ENCODE measurements at places on chromosomes 3 and 15.

- DNase-seq: no peak
Observed at GRCh38 chr15:49692514-49693090, 71.8 kb downstream of the DTWD1 start.

DNA sequence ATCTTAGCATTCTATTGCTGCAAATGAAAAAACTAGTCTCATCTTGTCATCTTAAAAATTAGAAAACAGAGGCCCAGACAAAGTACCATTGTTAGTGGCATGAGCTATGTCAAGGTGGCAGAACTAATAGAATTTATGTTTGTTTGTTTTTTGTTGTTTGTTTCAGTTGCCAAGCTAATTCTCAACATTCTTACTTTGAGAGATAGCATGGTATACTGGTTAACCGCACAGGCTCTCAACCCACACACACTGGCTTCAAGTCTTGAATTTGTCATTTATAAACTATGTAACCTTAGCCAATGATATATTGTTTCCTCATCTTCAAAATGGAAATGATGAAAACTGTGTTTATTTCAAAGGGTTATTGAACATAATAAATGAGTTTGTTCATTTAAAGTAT, 367.6 kb upstream of the PLSCR5 start:
- no peak for DNase-seq

DNA sequence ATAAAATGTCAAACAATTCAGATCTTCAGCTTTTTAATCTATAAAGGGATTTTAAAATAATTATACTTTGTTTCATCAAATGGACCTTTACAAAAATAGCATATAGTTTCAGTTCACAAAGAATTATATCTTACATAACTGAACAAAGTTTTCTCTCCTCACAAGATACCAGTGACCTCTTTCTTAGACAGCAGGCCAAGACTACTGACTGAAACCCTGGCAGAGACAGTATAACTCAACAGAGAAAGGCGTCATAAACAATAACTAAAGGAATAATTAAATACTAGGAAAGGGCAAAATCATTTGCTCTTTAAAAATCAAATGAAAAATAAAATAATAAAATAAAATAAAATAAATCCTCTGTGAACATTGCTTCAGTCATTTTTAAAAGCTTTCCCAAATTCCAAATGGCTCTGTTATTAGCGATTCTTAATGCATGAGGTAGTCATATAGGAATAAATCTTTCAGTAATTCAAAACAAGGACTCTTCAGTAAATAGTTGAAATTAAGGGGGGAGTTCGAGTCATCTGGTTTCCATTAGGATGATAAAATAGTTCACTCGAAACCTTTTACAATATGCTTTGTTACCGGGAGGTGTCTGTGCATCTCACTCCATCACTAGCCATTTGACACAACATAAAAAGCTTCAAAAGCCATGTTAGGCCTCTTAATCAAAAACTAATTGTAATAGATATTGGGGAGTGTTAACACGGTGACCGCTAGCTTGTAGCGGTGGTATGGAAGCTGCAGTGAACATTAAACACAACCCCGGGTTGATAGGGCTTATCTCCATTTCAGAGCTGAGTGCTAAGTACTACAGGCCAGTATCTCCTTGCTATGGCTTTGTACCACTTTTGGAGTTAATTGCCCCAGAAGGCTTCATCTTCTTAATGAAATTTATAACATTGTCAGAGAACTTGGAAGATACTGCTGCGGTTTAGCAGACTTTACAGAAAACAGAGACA, 142.9 kb upstream of the NR2F2 start:
- DNase-seq: no peak

DNA sequence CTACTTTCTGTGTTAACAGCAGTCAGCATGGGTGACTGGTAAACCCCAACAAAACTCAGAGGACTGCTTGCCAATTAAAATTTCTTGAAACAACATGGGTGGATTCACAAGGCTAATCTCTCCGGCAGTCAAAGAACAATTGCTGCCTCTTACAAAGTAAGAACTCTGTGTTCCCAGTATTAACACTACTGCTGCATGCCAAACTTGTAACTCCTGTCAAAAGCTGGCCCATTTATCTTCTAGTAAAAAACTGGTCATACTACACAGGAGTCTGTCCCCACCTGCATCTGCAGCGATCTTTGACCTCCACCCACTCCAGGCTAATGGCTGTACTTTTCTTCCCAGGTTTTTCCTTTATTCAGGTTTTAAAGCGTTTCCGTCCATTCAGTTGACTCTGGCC, 8.7 kb upstream of the ZNF589 start:
- DNase-seq: no peak

- no peak for DNase-seq
Observed at GRCh38 chr3:58588030-58588614, 10.9 kb upstream of the FAM107A start.

DNA sequence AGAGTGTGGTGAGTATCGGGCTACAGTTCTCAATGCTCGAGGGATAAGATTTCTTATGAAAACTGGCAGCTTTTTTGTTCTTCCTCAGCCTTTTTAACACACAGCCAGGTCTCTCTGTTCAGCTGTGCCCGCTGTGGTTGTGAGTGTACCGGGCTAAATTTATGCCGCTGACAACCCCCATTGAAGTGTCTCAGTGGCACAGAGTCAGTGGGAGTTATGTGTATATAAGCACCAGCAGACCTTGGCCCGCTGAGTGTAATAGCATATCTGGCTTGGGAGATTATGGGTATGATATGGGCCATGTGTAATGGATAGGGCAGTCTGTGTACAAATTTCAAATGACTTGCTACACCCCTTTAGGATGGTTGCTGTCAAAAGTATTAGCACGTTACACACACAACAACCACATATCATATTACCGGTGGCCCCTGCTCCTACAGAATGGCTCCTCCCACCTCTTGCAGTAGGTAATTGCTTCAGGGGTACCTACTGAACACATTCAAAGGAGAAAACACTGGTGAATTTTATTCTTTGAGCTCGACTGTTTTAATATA, 26.9 kb upstream of the NR2F2 start:
- DNase-seq: no peak

DNA sequence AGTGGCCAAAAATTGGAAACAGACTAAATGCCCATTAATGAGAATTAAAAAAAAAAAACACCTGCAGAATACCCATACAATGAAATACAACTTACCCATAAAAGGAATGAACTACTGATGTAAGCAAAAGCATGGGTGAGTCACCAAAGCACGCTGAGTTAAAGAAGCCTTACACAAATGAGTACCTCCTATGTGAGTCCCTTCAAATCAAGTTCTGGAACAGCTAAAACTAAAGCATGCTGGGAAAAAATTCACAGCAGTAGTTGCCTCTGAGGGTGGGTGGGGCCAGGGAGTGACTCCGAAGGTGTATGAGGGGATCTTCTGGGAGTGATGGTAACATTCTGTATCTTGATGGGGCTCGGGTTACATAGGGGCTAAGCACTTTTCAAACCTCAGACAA, 11.4 kb downstream of the MYO5C start:
- DNase-seq: no peak

DNA sequence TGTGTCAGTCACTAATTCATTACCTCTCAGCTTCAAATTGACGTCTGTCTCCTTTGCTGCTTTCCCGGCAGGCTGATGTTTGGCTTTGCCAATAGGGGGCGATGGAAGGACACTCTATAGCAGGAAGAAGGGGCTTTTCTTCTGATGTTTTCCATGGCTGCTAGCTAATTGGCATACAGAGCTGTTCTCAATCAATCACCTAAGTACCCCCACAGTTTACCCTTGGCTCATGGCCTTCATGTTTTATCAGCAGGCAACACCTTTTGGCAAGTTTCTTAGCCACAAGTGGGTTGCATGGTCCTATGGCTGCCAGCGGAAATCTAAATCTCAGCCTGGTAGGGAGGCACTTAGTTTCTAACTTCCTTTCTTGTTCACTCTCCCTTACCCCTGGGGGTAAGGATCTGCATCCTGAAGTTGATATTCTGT, 45.0 kb downstream of the ESYT3 start:
- peak; percentile 9 for DNase-seq

- no peak for DNase-seq
Observed at GRCh38 chr15:31391687-31392671, 65.3 kb downstream of the KLF13 start.

DNA sequence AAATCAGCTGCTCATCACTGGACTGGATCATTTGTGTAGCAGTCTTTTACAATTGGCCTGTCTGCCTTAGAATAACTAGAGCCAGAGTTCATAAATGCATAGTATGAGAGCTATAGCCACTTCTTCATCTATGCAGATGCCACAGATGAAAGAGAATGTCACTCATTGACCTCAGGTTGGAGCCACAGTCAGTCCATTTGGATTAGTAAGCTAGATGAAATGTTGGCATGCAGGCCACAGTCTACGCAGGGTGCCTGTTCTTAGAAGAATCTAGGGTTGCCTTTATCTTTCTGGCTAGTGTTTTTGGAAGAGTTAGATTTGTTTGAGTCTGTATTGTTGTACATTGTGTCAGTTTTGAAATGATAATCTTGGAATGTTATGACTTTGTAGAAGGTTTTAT, 25.4 kb upstream of the EDEM1 start:
- peak; percentile 79 for DNase-seq

DNA sequence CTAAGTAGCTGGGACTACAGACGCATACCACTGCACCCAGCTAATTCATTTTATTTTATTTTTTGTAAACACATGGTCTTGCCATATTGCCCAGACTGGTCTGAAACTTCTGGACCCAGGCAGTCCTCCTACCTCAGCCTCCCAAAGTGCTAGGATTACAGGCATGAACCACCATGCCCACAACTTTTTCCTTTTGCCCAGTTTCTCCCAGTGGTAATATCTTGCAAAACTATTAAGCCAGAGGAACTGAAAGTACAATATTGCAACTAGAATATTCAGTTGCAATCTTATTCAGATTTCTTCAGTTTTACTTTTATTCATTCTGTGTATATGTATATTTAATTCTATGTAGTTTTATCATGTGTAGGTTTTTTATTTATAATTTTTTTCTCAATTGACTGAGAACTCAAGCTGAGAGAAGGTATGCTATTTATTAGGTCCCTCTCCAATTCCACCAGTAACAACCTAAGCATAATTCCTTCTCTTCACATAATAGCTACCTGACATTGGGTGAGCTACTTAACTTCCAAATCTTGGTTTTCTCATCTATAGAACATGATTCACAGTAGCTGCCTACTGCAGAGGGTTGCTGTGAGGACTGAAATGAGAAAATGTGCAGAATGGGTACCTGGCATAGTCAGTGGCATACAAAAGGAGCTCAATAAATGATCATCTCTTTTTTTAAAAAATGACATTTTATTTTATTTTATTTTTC, 30.8 kb downstream of the KLHL18 start:
- no peak for DNase-seq

- DNase-seq: no peak
Observed at GRCh38 chr3:96169111-96169766, 645.2 kb upstream of the EPHA6 start.

DNA sequence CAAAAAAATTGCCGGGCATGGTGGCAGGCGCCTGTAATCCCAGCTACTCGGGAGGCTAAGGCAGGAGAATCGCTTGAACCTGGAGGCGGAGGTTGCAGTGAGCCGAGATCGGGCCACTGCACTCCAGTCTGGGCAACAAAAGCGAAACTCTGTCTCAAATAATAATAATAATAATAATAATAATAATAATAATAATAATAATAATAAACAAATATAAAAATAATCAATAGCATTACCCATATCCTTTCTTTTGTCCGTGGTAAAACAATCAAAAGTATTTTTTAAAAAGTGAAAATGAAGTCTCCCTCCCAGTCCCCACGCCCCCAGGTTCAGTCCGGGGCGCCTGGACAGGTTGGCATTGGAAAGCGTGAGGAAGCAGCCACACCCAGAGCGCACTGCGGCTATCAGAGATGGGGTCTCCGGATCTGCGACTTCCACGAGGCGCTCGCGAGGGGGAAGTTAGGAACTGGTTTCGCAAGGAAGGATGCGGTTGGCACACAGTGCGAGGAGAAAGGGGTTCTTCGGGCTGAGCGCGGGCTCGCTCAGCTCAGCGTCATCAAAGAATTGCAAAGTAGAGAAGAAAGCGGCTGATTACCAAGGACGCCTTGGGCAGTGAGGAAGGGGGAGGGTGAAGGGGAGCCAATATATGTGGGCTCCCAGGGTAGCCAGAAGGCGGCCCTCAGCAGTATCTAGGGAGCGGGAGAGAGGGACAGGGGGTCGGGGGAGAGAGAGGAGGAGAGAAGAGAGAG, 69.5 kb upstream of the EPHB3 start:
- no peak for DNase-seq

- DNase-seq: no peak
Observed at GRCh38 chr3:129001101-129001805, at the start of gene EFCC1. TSS of gene EFCC1 (plus strand) at chr3:129001304. CDS start at chr3:129001629, 325 bp downstream.

GRCh38 chr15:48986240-48986639, 22.5 kb upstream of the SHC4 start:
- no peak for DNase-seq

DNA sequence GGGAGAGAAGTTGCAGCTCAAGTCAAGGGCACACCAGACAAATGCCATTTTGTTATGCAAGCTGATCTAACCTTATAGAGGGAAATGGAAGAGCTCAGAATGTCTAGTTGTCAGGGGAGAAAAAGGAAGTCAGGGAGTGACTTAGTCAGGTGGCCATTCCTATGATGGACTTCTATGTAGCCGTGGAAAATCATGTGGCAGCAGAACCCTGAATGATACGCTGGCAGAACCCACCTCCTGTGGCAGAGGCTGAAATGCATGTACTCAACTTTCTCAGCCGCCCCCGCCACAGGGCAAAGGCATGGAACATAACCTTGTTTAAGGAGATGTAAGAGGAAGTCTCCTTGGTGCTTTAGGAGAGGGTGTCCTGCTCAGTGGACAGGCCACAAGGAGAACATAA, 37.7 kb upstream of the PARL start:
- no peak for DNase-seq
